ENCODE measurements at places on chromosomes 7 and 10.

DNA sequence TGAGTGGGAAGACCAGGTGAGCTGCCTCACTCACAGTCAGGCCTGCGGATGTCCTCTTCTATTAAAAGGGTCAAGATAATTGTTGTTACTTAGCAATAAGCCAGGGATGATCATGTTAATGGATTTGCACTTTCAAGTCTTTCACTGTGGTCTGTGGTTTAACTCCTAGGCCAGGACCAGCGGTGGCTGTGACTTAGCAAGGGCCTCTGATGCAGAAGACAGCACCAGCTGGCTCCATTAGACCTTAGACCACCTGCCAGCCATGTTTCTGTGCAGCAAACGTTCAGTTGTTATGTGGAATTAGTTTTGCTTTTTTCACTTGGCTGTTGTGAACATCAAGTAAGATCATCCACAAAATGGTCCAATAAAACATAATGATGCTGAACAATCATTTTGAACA lies 537.3 kb downstream of the TNS3 start:
- DNase-seq = no peak

DNA sequence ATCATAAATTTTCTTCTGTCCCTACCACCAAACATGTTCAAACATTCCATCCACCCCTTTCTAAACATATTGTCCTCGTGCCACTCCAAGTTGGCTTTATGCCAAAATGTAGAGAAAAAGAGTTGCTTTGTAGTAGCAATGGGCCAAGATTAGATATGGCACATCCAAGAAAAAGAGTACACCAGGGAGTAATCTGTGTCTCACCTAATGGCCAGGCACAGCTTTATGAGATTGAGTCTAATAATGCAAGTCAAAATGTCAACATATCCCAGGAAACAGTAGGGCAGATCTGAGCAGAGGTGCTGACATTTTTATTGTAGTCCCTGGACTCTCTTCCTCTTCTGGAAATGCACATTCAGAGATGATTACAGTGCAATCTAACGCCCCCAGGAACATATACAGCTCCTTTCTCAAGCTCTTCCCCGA lies 5.7 kb upstream of the OR6V1 start:
- DNase-seq = no peak

DNA sequence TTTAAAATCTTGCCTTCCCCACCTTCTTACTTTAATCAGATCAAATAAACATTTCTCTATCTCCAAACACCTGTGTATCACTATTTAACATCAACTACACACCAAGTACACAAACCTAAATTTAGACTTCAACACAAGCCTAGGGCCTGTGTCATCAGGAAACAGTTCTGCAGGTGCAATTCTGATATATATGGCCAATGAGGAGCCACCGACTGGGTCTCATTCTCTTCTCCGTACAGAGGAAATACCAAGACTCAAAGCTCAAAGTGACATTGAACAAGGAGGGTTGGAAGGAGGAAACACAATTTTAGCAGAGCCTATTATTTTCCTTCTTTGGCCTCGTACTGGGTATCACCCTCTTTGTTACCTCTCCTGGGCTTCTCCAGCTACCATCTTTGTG lies 152.6 kb upstream of the PRR15 start:
- DNase-seq = no peak

GRCh38 chr7:33334349-33334748 lies 205.0 kb downstream of the BBS9 start:
- no peak for DNase-seq

- no peak for DNase-seq
Observed at GRCh38 chr7:70772891-70773290, 359.1 kb upstream of the GALNT17 start.

DNA sequence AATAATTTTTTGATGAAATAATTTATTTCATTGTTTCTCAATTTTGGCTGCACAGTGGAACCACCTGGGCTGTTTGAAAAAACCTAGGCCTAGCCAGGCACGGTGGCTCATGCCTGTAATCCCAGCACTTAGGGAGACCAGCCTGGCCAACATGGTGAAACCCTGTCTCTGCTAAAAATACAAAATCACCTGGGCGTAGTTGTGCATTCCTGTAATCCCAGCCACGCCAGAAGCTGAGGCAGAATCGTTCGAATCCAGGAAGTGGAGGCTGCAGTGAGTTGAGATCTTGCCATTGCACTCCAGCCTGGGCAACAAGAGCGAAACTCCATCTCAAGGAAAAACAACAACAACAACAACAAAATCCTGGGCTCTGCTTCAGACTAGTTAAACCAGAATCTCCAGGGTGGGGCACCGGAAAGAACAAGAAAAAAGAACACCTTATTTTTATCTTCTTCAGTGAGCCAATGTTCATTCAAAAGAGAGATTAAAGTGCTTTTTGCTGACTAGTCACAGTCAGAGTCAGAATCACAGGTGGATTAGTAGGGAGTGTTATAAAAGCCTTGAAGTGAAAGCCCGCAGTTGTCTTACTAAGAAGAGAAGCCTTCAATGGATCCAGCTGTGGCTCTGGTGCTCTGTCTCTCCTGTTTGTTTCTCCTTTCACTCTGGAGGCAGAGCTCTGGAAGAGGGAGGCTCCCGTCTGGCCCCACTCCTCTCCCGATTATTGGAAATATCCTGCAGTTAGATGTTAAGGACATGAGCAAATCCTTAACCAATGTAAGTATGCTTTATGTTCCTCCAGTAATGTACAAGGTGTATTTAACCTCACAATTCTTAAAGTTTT lies at the start of gene CYP2C18:
TSS of gene CYP2C18 (plus strand) at position 516 of the 841 bp plus-strand sequence. CDS start at position 607, 91 bp downstream.
- DNase-seq = no peak

DNA sequence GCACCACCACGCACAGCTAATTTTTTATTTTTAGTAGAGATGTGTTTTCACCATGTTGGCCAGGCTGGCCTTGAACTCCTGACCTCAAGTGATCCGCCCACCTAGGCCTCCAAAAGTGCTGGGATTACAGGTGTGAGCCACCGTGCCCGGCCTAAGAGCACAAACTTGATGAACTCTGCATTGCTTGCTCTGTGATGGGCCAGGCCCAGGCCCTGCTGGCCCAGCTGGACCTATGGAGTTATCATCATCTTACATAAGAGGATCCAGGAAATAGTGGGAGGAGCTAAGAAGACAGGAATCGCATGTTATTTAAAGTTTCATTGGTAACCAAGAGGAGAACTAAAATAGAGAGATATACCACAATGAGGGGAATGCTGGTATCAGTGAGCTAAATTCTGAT lies 86.9 kb downstream of the DAGLB start:
- DNase-seq = no peak

DNA sequence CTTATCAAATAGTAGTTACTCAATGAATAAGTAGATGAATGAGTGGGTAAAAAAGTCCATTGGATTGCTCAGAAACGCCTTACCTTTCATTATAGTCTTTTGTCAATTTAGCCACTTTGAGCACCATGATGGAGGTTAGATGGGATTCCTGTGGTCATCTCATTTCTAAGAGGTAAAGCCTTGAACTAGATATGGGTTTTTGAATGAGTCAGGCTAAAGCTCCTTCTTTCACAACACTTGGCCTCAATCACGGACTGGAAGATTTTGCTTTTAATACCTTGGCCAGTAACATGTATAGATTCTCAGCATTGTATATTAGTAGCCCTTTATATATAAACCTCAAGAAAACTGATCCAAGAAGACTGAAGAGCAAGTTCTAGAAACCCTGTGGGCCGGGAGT lies 99.7 kb upstream of the CCDC6 start:
- no peak for DNase-seq

DNA sequence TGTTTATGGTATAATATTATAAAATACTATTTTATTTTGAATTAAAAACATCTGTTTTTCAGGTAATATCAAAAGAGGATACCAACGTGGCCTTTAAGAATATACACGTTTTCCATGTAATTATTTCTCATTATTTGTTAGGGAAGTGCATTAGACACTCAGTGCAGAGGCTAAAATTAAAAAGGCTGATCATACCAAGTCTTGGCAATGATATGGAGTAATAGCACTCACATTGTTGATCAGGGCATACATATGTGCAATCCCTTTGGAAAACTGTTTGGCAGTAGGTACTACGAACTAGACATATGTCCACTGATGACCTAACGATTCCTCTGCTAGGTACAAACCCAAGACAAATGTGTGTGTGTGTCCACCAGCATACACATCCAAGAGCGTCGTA lies 20.7 kb upstream of the VIPR2 start:
- DNase-seq = no peak

GRCh38 chr7:17098515-17098914 lies 199.9 kb upstream of the AHR start:
- no peak for DNase-seq
